Activated CD4-positive, alpha-beta T cell treated with anti-CD3 and anti-CD28 coated beads for 36 hours (primary cell): ENCODE measurements at places on chromosomes 13 and 19. TPM values are rescaled to one million over a fixed set of nuclear protein-coding genes. Genes with fewer than 3 reads are reported as not detected.

GRCh38 chr13:27583645-27584044, 36.7 kb downstream of the LNX2 start:
- DNase-seq: no peak

GRCh38 chr19:55087542-55087901, 11.9 kb downstream of the EPS8L1 start:
- DNase-seq: no peak

The GDF15 gene
- total RNA-seq: not detected

DNA sequence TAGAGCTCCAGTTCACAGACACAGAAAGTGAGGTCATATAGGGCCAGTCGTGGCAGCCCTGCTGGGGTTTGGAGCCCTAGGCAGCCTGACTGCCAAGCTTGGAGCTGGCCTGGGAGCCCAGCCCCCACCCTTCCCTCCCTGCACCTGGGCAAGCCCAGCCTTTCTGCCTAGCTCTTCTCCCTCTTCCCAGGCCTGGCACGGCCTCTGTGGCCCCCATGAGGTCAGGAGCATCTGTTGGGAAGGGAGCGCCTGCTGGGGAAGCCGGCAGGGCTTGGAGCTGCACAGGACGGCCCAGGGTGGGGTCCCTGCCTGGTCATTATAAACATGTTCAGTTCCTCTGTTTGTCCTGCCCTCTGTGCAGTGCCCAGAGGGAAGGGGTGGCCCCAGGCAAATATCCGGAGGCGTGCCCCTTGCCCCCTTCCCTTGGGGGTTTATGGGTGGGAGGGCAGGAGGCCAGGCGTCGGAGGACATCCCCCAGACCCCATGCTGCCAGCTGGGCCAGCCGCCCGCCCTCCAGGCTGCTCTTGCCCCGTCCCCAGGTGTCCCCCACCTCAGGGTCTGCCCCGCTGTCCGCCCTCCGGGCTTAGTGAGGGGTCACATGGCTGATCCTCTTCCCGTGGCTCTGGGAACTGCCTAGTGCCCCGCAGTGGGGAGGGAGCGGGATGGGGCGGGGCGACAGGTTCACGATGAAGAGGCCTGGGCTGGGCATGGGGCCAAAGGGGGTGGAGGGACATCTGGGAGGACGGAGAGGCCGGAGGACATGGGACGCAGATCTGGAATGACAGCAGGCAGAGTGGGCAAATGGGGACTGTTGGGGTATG, 30.0 kb upstream of the NCCRP1 start:
- DNase-seq: no peak

The PRX gene
- total RNA-seq: 1.0 TPM

GRCh38 chr19:46944918-46945628, 74.6 kb upstream of the NPAS1 start:
- DNase-seq: no peak

The PLPPR3 gene
- total RNA-seq: not detected
